ENCODE measurements at places on chromosomes 7 and 10.

GRCh38 chr10:74558403-74558802, 268.0 kb upstream of the KAT6B start:
- no peak for DNase-seq

GRCh38 chr7:116502201-116503096, 2.9 kb downstream of the CAV2 start:
- no peak for DNase-seq

DNA sequence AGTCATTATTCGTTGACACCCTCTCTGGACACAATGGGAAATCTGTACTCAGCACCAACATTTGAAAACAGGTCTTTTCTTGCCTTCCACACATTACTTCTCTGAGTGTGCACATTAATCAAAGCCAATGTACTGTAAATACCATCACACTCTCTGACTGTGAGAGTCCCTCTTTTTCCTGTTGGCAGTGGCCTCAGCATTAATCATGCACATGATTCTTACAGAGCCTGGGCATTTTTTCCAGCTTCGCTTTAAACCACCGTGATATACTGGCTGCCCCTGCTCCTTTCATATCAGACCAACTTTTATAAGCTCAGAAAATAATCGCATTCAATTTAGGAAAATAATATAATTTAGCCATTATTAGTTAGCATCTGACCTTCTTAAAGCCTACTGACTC, 919.4 kb upstream of the LRRTM3 start:
- DNase-seq, result no peak

DNA sequence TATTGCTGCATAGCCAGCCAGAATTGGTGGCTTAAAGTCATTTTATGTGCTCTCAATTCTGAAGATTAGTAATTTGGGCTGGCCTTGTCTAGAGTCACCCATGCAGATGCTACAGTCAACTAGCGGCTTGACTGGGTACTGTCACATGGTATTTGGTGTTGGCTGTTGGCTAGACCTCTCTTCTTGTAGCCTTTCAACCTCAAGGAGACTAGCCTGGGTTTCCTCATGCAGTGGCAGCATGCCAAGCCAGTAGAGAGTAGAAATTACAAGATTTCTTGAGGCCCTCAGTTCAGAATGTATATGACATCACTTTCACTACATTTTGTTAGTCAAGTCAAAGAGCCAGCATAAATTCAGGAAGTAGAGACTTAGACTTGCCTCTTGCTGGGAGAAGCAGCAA, 3.7 kb upstream of the ZNF800 start:
- peak; percentile 5 for DNase-seq

GRCh38 chr10:79353000-79353406, 5.7 kb downstream of the PPIF start:
- DNase-seq, result no peak

- DNase-seq, result no peak
These were observed 14.0 kb upstream of the CELF2 start for GRCh38 chr10:11003679-11004078.

DNA sequence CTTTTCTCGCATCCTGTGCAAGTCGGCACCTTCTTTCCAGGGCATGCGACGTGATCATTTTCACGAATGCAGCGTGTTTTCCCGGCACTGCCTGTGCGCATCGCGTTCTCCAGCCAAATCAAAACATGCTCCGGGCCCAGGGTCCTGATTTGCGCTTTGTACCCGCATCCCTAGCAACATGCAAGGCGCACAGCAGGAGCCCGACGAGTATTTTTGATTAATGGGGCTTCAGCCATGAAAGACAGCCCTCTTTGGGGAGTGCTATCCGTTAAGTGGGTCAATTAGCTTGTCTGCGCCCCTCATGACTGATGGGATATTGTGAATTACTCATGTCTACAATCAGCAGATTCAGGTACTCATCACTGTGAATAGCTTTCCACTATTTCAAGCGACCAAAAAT, 243.3 kb upstream of the RNF32 start:
- no peak for DNase-seq

- no peak for DNase-seq
These were observed 101.4 kb downstream of the SEMA3E start for GRCh38 chr7:83547526-83547925.

GRCh38 chr7:80087051-80087770, 47.4 kb upstream of the GNAI1 start:
- no peak for DNase-seq

GRCh38 chr10:15353471-15354017, 17.5 kb downstream of the FAM171A1 start:
- DNase-seq, result no peak

DNA sequence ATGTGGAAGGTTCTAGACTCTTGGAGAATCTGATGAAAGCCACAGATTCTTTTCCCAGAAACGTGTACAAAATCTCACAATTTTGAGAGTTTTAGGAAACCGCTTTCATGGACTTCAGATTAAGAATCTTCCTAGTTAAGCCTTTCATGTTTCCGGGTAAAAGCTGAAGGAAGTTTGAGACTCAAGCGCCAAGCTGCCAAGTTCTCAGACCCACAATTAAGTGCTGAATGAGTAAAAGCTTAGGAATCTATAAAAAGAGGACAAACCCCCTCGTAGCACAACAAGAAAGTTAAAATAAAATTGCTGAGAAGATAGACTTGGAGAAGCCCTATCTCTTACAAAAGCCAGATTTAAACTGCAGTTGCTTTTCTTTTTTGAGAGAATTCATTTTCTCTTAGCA, 99.6 kb downstream of the ST8SIA6 start:
- DNase-seq, result no peak

DNA sequence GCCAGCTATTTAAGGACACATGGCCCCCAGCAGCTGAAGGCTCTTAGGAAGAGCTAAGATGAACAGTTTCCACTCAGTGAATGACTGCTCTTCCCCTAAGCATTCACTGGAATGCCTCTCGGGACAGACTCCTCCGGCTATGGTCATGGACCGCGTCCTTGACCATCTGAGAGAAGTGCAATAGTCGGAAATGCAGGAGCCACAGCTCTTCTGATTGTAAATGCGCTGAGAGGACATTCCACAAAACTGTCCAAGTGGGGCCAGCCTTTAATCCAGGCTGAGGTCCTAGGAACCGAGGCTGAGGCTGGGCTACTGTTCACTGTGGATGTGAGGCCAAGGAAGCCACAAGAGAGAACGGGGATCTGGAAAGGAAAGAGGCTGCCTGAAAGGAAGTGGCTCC, 162.0 kb upstream of the TMEM72 start:
- no peak for DNase-seq

- no peak for DNase-seq
These were observed 63.9 kb downstream of the GFRA1 start for GRCh38 chr10:116208956-116209567.

DNA sequence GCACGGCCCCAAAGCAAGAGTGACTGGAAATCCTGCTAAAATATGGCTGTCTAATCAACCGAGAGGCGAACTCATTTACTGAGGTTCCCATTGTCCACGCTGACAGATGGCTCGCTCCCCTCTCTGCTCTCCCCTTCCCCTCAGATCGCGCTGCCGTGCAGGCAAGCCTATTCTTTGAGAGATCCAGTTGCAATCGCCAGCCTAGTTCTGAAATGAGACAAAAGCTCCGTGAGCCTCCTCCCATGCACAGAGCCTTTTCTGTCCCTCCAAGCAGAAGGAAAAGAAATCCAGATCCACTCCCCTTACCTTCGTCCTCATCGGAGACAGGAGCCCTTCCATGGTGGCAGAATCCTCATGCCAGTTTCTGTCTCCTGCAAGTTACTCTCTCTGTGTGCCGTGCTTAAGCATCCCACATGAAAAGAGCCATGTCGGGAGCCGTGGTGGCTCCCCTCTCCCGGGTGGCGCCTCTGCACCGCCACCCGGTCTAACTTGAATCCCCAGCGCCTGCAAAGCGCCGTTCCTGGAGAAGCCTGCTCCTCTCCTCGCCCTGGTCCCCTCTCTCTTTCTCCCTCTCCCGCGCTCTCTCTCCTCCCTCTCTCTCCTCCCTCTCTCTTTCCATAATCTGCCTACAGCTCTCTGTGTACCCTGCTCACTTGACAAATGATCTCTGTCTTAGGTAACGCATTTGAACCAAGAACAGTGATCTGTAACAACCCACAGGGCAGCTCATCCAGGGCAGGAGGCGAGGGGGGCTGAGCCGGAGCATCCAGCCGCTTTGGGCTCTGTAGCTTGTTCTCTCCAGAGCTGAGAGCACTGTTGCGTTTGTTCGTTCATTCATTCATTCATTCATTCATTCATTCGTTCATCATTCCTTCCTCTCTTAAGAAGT, 156.8 kb downstream of the FRMD4A start:
- DNase-seq, result peak; percentile 12

DNA sequence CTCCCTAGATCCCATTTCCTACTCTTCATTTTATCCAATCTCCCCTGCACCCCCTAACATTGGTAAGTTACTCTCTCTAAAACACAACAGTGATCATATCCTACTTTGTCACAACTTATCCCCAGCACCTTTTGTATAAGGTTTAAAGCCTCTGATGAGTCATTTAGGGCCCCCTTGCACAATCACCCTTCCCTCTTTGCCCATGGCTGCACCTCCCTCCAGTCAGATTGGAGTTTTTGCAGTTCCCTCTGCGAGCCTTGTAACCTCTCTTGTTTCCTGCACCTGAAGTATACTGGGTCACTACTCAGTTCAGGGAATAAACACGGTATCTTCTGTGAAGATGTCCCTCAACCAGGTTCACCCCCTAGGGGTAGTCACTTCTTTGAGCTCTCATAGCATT, 55.9 kb upstream of the ADRB1 start:
- no peak for DNase-seq

- DNase-seq, result no peak
These were observed 20.5 kb downstream of the GPER1 start for GRCh38 chr7:1108264-1108920.

DNA sequence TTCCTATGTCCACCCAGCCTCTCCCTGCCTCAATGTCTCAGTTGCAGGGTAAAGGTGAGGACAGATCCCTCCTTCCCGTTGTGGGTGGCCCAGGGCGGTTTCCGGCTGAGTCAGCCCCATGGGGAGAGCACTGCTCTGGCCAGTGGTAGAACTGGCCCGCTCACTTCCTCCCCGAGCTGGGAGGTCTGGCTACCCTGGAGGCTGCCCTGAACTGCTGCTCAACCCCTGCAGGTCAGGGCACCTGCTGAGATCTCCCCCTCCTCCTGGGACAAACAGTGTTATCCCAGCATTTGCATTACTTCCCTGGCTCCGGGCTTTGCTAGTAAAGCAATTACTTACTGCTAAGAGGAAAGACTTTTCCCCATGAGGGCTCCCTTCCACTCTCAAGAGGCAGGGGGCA, 21.4 kb upstream of the IMPDH1 start:
- no peak for DNase-seq

DNA sequence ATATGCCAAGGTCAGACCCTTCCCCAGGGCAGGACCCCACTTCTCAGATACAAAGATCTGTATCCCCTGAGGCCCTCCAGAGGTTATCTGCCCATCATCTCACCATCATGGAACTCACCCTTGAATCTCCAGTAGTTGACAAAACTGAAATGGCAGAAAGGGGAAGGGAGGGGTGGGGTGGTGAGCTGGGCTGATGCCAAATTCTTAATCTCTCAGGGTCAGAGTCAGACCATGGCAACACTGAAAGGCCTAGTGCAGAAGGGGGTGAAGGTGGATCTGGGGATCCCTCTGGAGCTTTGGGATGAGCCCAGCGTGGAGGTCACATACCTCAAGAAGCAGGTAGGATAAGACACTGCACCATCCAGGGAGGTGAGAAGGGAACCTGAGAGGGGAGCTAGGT, 3.1 kb downstream of the CNPY4 start:
- DNase-seq, result no peak

DNA sequence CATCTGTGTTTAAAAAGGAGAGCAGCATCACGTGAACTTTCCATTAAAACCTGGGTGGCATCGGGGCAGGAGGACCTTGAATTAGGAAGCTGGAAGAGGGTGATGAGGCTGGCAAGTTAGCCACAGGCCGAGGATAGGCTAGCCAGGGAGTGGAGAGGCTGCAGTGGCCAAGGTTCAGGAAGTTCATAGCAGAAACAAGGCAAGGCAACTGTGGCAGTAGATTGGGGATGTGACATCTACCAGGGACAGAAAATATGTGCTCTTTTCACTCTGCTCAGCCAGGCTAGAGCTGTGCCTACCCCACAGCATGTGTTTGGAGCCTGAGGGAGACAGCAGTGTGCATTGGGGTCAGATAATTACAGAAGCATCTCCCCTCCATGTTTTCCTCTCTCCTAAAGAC, 2.2 kb upstream of the INPP5F start:
- no peak for DNase-seq

GRCh38 chr7:130598056-130598455, 70.5 kb downstream of the COPG2 start:
- no peak for DNase-seq

DNA sequence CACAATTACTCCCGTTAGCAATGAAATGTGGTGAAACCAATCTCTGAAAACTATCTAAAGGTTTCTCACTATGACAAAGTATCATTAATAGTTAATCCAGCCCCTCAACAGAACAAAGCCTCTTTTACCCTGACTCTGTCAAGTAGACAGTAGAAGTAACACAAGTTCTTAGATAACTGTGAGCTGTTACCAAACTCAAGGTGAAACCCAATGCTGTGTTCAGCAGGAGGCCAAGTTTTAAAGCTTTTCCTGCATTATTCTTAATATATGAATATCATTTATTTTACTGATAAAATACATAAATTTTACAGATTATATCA, 109.1 kb downstream of the SRPK2 start:
- no peak for DNase-seq

GRCh38 chr10:14806318-14806717, 31.5 kb downstream of the CDNF start:
- no peak for DNase-seq

- DNase-seq, result no peak
These were observed 167.2 kb downstream of the CDC14C start for GRCh38 chr7:49091519-49091918.

Data from activated naive CD4-positive, alpha-beta T cell treated with Interleukin-2 at 50 U/mL for 16 hours (primary cell).